ENCODE measurements at places on chromosomes 2 and 18. TPM values are rescaled to one million over a fixed set of nuclear protein-coding genes. Genes with fewer than 3 reads are reported as not detected.

DNA sequence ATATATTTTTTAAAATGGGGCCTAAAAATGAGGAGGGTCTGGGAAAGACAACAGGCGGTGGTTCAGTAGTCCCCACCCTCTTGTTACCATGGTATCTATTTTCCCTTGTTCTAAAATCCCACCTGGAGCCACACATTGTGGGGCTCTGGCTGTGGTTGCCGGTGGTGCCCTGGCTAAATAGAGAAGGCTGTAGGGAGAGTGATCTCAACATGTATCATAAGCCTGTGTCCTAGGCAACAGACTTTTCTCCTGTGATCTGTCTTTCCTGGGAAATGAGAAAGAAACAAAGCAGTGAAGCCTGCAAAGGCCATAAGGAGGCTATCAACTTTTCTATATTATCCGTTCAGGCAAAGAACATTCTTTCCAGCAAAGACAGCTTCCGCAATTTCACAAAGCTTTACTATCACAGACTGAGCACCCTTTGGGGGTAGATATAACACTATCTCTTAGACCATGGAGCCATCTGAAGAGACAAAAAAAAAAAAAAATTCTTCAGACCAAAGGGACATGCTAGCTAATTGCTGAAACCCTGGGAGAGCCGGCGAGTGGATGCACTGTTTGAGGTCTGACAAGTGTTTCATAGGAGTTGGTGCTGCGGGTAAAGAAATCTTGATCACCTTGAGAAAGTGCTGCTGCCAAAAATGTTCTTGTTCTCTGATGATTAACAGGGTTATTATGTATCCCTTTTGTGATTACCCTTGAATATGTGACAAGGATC, 879.2 kb upstream of the DDX18 start:
- DNase-seq, result no peak

GRCh38 chr18:22499421-22499820, 81.7 kb upstream of the CTAGE1 start:
- no peak for DNase-seq

GRCh38 chr2:219081701-219082331, 21.1 kb upstream of the IHH start:
- DNase-seq, result no peak

- peak; percentile 15 for DNase-seq
Measured at GRCh38 chr2:85132834-85133637, at the start of gene TCF7L1. TCF7L1 (plus strand) TSS chr2:85133392; CDS start chr2:85133685, 293 bp downstream.

DNA sequence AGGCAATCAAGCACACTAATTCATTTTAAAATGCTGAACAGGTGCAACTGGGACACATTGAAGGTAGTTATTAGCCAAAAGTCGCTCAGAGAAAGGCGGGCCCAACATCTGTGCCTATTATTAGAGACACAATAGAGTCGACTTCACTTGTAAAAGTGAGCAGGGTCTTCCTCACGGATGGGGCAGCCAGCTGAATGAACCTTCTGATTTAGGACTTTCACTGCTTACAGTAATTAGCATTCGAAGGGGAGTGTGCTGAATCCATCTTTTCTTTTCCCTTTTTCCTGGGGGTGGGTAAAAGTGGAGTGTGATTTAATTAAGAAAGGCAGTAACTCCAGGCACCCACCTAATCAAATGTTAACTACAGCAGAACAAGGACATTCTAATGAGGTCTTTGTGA, 677.7 kb downstream of the DCDC2C start:
- no peak for DNase-seq

MATN3 gene
- total RNA-seq, result 3.5 TPM

GRCh38 chr18:72197591-72197990, 346.6 kb downstream of the CBLN2 start:
- no peak for DNase-seq

DNA sequence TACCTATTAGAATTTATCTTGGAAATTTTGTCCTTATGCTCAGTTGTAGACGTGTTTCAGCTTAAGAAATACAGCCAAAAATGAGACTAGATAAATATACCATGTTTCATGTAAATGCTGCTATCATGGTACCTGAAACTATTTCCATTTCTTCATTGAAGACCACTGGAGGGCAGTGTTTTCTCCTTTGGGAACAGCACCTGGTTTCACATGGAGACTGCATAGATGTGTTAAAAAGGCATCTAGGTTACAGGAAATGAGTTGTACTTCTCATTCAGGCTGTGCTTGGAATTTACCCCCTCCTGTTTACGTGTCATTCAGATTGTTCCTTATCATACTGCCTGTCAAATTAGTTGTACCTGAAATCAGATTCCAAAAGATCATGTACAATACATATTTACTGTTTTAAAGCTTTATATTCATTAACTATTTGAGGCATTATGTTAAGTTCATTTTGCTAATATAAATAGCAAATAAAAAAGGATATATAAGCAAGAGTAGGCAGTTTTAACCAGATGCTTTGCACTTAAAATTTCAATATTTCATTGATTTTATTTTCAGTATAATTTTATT, 57.3 kb upstream of the PSMD14 start:
- DNase-seq, result peak; percentile 45

CFAP65 gene
- 0.33 TPM for total RNA-seq

DNA sequence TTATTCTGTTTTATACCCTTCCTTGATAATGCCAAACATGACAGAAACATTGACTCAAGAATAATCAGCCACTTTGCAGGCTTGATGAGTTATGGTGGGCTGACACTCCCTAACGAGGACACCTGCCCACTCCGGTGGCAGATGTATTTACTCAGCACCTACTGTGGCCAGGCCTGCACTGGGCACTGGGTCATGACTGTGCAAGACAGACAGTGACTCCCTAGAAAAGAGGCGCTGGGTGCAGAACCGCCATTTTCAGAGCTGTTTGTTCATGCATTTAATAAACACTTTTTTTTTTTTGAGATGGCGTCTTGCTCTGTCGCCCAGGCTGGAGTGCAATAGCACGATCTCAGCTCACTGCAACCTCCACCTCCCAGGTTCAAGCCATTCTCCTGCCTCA, 32.5 kb downstream of the SNED1 start:
- DNase-seq, result no peak

FHOD3 gene
- total RNA-seq, result 22.7 TPM

MTA3 gene
- total RNA-seq, result 65.6 TPM

GRCh38 chr2:138059487-138060300, 95.4 kb downstream of the HNMT start:
- no peak for DNase-seq

DNA sequence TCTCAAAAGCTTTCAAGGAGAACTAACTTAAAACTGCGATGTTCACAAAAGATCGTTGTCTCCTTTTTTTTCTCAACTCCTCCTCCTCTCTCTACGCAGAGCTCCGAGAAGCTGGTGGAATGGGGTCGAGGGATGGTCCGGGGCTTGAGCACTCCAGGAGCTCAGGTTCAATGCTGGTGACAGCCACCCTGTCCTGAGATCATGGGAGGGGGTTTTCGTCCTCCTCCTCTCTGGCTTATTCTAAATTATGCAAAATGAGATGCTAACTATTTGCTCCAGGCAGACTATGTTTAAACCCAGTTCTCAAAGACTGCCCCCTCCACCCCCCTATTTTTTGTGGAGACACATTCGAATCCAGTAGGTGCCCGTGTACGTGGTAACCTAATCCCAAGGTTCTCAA, 11.8 kb downstream of the TSHZ1 start:
- DNase-seq, result no peak

DNA sequence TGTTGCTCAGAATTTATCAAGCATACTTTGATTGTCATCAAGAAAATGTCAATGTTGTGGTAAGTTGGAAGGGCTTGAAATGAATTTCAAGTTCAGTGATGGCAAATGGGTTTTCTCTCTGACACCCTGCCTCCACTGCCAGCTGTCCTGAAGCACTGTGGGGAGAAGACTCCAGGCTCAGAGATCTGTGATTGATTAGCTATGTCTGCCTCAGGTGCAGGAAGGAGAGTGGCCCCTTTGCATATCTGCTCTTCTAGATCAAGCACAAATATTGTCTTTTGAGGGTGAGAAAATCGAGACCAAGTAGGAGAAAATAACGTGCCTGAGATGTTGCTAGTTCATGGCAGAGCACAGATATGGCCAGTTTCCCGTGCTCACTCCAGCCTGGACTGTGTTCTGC, 178.8 kb upstream of the GLI2 start:
- no peak for DNase-seq

RPRM gene
- total RNA-seq, result not detected

DNA sequence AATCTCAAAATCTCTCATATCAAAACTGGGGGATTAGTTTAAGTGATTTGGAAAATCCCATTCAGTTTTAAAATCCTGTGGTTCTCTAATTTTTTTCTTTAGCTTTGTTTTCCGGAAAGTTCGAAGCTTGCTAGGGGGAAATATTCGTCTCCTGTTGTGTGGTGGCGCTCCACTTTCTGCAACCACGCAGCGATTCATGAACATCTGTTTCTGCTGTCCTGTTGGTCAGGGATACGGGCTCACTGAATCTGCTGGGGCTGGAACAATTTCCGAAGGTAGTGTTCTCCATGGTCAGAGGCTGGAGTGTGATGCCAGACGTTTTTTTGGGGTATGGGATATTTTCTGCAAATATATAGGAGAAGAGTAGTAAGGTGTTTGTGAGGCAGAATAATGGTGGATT, 66.1 kb downstream of the ACSL3 start:
- no peak for DNase-seq

GRCh38 chr2:201942531-201942930, 91.1 kb upstream of the FZD7 start:
- no peak for DNase-seq

DNA sequence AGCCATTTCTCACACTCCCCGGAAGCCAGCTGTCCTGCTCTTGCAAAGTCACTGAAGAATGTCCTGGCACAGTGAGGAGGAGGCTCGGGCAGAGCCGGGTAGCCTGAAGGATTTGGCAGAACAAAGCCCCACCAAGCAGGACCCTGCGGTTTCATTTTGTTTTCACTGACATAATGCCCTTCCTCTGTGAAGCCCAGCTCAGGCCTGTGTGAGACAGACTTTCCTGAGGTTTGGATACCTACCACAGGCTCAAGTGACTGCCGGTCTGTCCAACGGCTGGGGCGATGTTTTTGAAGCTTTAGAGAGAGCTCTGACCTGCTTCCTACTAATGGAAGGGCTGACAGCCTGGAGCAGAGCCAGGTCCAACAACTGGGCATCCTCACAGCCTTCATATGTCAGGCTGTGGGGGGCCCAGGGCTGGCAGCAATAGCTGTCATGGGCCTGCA, 99.8 kb upstream of the FZD7 start:
- DNase-seq, result no peak

DNA sequence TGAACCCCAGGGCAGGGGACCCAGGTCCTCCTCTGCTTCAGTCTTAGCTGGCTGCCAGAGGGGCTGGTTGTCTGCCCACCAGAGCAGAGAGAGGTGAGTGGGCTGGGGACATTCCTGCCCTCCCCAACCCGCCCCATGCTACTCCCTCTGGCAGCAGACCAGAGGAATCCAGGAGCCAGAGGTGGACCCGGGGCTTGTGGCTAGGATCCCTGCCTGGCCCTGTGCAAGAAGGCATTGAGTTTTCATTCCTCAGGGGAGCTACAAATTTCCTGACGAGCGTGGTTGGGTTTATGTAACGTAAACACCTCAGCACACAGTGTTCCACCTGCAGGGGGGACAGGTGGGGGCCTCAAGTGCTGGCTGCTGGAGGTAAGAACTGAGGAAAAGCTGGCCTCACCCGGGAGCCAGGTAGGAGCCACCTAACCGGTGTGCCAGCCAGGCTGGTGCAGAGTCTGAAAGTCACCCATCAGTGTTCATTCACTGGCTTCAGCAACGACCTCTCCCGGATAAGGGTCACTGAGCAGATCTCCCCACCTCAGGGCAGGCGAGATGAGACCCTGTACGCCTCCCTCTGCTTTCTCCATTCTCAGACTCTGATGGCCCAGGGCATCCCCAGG, 246.8 kb downstream of the DYSF start:
- no peak for DNase-seq

DNA sequence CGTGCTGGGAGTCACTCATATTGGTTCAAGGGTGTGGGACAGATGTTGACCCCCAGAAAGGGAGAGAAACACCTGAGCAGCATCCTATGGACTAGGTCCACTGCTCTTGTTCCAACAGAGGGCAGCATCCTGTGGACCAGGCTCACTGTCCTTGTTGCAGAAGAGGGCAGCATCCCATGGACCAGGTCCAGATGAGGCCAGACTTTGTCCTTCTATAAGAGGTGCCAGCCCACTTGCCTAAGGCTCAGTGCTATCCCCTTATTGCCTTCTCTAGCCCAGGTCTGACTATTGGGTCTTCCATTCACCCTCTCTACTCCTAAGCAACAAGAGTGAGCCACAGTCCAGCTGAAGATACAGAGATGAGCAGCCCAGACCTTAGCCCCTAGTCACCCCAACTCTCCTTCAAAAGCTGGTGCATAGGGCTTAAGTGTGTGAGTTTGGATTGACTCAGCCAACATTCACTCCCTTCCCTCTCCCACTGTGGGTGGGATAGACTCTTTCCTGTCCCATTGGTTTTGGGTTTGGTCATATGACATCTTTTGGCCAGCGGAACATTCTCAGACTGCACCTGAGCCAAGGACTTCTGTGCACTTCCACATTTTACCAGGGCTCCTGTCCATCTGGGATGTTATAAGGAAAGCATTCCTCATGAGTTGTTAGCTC, 132.4 kb upstream of the GPC1 start:
- no peak for DNase-seq

RRM2 gene
- 294 TPM for total RNA-seq

- no peak for DNase-seq
Measured at GRCh38 chr18:8976606-8977005, 125.9 kb upstream of the NDUFV2 start.

PFN4 gene
- 1.3 TPM for total RNA-seq

- peak; percentile 2 for DNase-seq
Measured at GRCh38 chr2:68253219-68254068, 1.1 kb upstream of the PPP3R1 start.

GRCh38 chr2:127811397-127812321, 688 bp upstream of the WDR33 start:
- DNase-seq, result no peak

DNA sequence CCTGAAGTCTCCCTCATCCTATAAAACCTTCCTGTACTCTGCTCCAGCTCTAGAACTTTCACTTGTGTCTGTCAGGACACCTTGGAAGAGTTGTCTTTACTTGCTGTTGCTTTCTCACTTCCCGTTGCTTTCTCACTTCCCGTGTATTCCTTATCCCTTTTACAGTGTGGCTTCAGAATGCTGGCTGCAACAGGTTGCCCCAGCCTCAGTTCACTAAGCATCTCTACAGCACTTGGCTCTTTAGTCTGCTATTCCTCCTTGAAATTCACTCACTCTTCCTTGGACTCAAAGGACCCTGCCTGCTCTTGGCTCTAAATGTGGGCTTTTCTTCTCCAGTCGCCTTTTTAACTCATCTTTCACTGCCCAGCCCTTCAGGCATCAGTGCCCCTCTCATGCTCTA, 162.5 kb upstream of the ALPP start:
- DNase-seq, result no peak
